Chondrocyte (in vitro differentiated cells): ENCODE measurements at places on chromosomes 11 and 22. TPM values are rescaled to one million over a fixed set of nuclear protein-coding genes. Genes with fewer than 3 reads are reported as not detected.

- DNase-seq = no peak
Measured at GRCh38 chr11:62880231-62880802, 379 bp upstream of the SLC3A2 start.

The MUC6 gene
- not detected in 3 replicates for total RNA-seq

DNA sequence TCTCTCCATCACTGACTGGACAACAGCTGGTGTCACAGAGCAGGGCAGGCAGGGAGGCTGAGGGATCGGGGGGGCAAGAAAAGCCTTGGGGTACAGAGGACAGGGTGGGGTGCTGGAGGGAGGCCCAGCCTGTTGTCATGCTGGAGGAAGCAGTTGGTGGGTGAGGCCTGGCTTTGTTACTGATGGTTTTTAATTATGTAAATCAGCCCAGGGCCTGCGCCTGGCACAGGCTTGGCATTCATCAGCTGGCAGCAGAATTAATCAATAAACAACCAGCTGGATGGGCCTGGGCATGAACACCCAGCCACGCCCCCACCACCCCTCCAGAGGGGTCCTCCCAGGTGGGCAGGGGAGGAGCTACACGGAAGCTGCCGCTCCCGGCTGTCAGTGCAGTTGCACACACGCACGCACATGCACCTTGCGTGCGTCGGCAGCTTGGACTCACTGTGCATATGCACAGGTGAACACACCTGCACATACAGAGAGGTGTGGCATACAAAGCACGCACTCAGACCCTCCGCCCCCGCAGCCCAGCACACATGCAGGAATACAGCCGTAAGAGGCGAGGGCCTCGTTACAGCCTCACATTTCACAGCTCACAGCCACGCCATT is 21.3 kb upstream of the ELFN2 start:
- DNase-seq = no peak

GRCh38 chr22:33005476-33005875 is 52.7 kb downstream of the SYN3 start:
- DNase-seq = no peak

DNA sequence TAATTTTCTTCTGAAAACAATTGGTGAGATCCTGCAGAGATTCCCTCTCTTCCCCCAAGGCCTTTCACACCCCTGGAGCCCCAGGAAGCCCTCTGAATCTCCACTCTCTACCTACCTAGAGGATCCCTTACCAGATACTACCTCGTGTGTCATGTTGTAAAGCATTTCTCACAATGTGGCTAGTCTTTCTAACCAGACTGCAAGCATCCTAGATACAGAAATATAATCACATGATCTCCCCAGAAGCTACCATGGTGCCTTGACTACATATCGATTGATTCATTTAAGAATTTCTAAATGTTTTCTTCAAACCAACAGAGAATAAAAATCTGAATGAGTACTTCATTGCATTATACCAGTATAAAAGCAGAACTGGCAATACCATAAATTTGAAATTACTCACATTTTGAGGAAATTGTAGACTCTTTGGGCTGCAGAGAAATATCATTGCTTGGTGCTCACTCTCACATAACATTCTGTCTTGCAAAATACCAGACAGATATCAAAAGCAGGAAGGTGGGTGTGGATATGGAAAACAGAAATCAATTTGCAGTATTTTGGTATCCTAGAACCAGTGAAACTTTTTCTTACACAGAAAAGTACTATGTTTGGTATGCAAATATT is 113.5 kb downstream of the MAML2 start:
- DNase-seq = no peak

GRCh38 chr11:60349990-60350389 is 22.9 kb downstream of the MS4A6E start:
- no peak for DNase-seq

The ELFN2 gene
- 0.65 to 1.2 TPM (median 1.1 TPM) in 3 replicates for total RNA-seq

DNA sequence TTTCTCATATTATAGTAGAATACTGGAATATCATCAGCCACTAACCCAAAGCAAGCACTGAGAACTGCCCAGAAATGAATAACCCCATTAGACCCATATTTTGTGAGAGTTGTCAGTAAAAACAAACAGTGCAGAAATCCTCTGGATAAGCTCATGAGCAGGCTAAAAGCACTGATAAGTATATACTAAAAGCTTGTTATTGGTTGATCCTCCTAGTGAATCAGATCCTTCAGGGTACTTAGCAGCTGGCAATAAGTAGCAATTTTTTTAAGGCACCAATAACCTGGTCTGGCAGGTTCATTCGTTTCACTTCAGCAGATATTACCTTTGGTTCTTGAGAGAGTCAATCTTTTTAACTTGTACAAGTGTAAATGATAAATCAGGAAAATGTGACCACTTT is 1.2 kb downstream of the NOX4 start:
- no peak for DNase-seq

The POU2AF2 gene
- not detected in 3 replicates for total RNA-seq

The PRRG4 gene
- total RNA-seq = not detected in 3 replicates

The WBP2NL gene
- not detected in 3 replicates for total RNA-seq

The GSTT2B gene
- 1.8 to 2.9 TPM in 2 of 3 replicates, not detected in the other for total RNA-seq

GRCh38 chr11:5705688-5706087 is 16.1 kb downstream of the TRIM22 start:
- DNase-seq = no peak

The PLAAT5 gene
- total RNA-seq = 0.10 TPM in 1 of 3 replicates, not detected in the others

DNA sequence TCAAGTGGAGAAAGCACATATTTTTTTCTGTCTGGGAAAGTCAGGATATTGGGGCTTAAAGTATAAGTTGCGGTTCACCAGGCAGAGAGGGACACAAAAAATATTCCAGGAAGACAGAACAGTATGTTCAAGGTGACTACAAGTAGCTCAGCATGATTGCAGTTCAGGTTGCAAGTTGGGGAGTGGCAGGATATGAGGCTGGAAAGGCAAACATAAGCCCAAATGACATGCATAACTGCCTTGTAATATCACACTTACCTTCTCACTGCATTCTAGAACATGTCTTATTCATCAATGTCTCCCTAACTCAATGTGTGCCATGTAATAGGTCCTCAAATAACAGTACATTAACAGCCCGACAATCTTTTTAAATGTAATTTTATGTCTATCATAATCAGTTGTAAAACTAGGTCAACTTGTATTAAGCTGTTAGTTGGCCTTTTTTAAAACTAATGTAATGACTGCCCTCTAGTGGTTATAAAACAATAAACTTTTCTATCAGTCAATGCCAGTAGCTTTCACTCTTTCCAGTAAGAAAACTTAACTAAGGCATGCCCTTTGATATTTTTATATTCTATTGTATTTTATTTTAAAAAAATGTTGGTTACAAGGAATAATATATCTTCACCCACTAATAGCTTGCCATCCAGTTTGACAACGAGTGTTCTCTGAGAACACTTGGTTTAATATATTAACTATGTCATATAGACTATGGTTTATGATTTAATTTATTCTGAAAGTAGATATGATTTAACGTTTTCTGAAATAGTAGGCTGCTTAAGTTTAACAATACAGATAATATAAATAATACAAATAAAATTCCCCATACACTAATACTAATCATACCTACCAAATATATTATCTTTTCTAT is 39.4 kb upstream of the CFAP300 start:
- no peak for DNase-seq

The OR51B5 gene
- total RNA-seq = 0.20 TPM in 1 of 3 replicates, not detected in the others

DNA sequence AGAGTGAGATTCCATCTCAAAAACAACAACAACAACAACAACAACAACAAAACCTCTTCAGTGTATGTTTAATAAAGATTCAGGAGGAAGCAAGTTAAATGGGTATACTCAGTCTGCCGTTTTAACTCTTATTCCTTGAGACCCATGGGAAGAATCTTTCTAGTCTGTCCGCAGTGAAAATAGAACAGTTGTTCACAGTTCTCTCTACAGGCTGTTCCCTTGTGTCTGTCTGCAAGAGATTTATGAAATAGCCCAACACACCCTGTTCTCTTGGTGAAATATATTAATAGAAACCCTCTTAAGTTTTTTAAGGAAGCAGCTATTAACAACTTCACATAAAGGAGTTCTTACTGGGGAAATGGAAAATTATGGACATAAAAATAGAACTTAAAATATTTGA is 682.2 kb upstream of the RAG2 start:
- DNase-seq = no peak

DNA sequence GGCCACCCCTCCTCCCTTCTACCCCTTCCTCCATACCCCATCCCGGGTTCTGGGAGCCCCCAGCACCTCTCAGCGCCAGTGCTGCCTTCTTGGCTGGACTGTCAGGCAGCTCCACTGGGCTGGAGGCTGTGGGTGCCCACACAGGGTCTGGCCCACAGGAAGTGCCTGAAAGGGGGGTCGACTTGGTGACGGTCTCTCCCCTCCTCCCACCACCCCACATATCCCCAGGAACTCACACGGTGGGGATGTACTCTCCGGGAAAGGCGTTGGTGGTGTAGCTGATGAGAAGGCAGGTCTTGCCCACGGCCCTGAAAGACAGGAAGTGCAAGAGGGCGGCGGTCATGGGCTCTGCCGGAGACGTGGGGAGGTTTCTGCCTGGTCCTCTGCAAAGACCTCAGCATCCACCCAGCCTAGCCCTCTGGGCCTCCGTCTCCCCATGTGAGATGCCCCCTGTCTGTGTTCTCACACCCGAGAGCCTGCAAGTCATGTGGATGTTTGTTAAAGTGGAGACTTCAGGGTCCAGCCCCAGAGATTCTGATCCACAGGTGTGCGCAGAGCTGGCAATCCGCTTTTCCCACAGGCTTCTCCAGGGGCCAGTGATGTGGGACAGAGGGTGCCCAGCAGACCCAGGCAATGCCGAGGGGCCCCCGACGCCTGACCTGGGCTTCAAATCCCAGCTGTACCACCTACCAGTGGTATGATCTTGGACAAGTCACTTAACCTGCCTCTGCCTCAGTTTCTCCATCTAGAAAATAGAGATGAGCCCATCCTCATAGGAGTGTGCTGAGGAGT is 2.5 kb downstream of the RAC2 start:
- DNase-seq = peak; percentile 84

DNA sequence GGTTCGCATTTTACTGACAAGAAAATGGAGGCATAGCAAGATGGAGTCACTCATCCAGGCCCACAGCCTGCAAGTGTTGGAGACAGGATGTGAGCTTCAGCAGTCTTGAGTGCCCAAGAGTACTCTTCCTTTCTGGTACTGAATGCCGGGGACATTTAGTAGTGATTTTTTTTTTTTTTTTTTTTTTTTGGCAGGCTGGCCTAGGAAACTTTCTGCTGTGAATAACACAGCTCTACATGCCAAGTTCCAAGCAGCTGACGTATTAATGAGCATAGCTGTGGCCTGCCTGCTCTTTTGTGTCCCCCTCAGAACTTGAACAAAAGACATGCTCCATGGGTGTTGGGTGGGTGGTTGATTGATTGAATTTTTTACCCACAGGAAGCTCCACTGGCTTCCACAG is 195.5 kb upstream of the CADM1 start:
- no peak for DNase-seq

- DNase-seq = no peak
Measured at GRCh38 chr22:22604326-22605073, 39.9 kb upstream of the GGTLC2 start.

DNA sequence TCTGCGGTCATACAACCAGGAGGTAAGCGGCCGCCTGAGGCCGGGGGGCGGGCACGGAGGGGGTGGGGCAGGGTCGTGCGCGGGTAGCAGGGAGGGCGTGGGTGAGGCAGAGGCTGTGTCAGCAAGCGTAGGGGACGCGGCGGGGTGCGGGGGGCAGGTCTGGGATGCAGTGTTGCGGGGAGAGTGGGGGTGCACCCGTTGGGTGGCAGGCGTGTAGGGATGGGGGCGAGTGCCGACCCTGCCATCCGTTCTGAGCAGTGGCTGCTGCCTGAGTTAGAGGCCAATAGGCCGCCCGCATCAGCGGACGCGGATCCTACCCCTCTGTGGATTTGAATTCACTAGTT is 1.4 kb downstream of the RIC8A start:
- DNase-seq = peak; percentile 86

DNA sequence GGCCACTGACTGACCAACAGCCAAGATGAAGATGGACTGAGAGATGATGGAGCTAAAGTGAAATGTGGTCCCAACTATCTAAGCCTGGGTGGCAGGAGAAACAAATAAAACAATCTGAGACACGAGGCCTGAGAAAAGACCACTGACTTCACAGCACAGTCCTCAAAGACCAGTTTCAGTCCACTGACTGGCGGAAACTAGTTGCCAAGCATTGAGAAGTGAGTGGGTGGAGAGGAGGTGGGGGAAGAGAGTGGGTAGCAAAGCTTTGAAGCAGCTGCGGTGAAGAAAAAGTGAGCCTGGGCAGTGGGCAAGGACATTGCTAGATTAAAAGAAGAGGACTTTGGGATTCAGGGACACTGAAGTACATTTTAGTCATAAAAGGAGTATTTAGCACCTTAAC is 1.9 kb downstream of the MS4A1 start:
- DNase-seq = no peak

DNA sequence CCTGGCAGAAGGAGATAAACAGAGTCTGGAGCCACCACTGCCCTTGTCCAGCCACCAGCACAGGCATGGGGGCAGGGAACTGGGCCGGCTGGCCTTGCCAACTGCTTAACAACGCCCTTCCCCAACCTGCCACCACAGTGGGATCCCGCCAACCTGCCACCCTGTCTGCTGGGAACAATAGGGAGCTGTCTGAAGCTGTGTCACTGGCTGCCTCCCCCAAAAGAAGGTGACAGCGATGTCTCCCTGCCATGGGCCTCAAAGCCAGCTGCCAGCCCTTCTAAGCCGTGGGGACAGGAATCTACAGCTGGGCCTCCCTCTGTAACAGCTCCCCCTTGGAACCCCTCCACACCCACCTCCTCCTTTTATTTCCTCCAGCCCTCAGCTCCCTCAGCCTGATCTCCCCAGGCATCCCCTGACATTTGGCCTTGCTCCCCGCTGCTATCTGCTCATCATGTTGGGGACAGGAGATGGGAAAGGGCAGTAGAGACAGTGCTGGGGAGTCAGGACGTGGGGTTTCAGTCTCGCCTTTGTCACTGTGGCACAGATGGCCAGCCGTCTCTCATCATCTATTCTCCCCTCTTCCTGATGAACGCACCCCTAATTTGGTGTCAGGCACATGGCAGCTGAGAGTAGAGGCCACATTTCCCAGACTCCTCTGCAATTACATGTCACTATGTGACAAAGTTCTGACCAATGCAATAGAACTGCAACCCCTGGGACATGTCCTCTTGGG is 51.3 kb upstream of the PRDM11 start:
- no peak for DNase-seq

The CARNS1 gene
- 0.36 to 1.8 TPM (median 1.8 TPM) in 3 replicates for total RNA-seq

The TRIM49D2 gene
- total RNA-seq = not detected in 3 replicates

The TRPC6 gene
- 0.36 to 0.47 TPM (median 0.46 TPM) in 3 replicates for total RNA-seq

GRCh38 chr11:91023731-91024130 is 800.9 kb upstream of the CHORDC1 start:
- DNase-seq = no peak

- DNase-seq = no peak
Measured at GRCh38 chr11:32297611-32298011, 137.7 kb downstream of the WT1 start.

DNA sequence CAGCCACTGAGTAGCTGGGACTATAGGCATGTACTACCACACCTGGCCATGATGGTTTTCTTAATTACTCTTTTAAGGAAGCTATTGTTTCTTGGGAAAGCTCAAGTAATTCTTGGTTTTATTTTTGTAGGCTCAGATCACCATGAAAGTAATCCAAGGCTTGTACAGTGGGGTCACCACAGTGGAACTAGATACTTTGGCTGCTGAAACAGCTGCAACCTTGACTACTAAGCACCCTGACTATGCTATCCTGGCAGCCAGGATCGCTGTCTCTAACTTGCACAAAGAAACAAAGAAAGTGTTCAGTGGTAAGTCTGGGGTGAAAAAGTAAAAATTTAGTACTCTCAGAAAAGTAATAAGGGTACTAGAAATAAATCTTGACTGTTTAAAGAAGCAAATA is 11.3 kb downstream of the RRM1 start:
- no peak for DNase-seq
